ENCODE measurements at places on chromosomes 6 and 20.

DNA sequence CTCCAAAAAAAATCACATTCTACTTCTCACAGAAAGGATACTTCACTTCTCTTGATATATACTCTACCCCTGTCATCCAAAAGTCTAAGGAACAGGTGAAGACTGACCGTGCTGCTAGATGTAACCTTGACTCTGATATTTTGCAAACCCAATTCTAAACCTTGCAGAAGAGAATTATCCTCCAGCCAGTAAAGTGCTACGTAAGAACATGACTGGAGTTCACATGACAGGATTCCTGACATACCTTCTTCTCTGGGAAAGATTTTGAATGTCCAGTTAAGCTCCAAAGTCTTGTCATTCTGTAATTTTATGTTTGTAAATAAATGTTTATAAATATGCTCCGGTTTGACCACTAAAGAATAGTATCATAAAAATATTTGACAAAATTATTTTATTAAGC is 35.8 kb downstream of the BTBD9 start:
- DNase-seq, result peak; percentile 5

DNA sequence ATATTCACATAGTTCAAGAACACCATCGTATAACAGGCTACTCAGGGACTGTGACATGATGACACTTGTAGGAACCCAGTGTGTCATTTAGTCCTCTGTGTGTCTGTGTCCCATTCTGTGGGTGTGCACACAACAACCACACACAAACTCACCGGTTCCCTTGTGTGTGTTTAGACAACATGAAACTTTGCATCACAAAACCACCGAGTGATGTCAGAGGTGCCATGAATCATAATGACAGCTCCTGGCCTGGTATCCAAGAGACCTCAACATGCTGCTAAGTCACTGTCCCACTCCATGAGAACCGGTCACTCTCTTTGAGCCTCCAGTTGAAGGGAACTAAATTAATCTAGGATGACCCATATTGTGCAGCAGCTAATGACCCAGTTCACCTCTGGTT is 421.3 kb downstream of the PREX1 start:
- DNase-seq, result no peak

GRCh38 chr6:142570221-142570671 is 268.4 kb downstream of the ADGRG6 start:
- no peak for DNase-seq

- no peak for DNase-seq
Observed at GRCh38 chr6:80029470-80029869, 25.0 kb downstream of the TTK start.

GRCh38 chr20:1663917-1664316 is 6.3 kb upstream of the SIRPG start:
- no peak for DNase-seq

DNA sequence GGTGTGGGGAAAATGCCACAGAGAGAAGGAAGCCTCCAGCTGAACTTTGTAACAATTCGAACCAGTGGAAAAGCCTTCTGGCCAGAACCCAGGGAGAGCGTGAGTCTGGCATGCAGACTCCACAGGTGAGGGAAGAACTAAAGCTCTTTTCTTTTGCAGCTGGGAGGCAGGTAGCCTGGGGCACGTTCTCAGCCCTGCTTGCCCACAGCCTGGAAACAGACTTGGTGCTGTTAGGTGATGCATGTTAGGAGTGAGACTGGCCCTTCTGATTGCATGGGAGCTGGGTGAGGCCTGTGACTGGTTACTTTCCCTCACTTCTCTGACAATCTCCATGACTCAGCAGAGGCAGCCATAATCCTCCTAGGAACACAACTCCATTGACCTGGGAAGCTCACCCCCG is 34.2 kb downstream of the PROKR2 start:
- DNase-seq, result no peak

GRCh38 chr6:147689398-147689797 is 180.9 kb downstream of the SAMD5 start:
- no peak for DNase-seq

DNA sequence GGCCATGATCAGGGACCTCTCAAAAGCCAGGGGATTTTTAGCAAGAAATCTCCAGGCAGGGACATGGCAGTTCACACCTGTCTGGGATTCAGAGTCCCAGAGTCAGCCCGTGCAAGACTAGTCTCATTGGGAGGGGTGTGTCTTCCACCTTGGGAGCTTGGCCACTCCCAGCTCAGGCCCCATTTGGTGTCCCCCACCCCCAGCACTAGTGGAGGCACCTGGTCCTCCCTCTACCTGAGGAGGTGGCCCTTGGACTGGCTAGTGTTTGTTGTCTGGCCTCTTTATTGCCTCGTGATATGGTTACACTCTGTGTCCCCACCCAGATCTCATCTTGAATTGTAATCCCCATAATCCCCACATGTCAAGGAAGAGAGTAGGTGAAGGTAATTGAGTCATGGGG is 140.8 kb upstream of the PHACTR3 start:
- no peak for DNase-seq

DNA sequence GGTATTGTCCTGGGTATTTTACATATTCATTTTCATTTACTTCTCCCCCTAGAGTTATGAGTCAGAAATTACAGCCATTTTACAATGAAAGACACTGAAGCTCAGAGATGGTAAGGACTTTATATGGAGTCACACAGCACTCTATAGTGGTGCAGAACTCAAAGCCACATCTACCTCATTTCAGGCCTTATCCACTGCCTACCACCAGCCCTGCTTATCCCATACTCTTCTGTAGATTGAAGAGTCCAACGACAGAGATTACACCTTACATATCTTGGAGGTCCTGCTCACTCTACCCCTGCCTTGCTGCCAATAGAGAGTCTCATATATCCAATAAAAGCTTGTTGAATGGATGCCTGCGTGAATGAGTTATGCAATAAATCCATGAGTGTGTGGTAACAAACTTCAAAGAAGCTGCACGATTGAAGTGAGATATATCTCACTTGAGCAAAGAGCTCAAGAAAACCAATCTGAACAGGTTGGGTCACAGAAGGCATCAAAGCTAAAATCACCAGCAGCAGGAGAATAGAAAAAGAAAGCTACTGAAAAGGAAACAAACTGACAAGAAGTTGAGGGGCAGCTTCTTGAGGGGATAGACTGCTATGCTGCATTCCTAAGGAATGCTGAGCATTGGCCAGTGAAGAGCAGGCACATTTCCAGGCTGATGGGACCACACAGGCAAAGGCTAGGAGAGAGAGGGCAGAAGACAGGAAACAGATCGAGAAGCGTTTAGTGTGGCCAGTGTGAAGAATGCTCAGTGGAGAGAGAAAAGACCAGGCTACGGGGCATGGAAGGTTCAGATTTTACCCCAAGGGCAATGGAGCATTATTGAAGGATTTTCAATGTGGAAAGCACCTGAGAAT is 585.6 kb downstream of the DHX35 start:
- DNase-seq, result no peak

GRCh38 chr20:31923388-31924331 is 28.2 kb downstream of the PDRG1 start:
- DNase-seq, result no peak

- no peak for DNase-seq
Observed at GRCh38 chr20:22675341-22675740, 91.0 kb upstream of the FOXA2 start.

DNA sequence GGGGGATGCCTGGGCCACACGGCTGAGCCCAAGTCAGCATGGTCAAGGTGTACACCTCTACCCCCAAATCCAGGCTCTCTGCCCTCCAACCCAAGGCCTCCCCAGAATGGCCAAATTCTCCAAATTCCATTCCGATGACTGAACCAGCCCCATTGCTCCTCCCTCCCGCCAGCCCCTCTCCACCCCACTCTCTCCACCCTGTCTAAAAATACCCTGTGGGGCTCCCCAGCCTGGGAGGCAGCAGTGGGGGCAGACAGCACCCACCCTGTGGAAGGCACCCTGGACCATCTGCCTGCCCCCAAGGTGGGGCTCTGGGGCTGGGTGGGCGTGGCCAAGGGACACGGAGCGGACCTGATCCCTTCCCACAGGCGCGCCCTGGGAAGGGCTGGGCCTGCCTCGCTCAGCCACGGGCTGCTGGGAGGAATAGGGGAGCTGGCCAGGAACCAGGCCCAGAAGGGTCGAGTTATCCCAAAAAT is 11.4 kb downstream of the TEAD3 start:
- no peak for DNase-seq

DNA sequence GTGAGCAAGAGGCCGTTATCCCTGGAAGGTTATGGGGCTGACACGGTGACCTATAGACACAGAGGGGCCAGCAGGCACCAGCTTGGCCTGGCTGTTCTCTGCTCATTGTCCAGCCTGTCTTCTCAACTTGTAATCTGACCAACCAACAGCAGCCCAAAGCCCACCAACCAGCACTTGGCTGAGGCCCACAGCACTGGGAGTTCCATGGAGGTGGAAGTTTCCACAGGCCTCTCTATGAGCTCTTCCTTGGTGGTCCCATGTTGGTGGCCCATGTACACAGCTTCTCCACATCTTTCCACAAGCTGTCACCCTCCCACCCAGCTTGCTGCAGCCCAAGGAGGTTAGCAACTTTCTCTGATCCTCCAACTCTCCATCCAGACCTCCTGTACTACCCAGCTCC is 56.2 kb upstream of the KLHL31 start:
- DNase-seq, result no peak

DNA sequence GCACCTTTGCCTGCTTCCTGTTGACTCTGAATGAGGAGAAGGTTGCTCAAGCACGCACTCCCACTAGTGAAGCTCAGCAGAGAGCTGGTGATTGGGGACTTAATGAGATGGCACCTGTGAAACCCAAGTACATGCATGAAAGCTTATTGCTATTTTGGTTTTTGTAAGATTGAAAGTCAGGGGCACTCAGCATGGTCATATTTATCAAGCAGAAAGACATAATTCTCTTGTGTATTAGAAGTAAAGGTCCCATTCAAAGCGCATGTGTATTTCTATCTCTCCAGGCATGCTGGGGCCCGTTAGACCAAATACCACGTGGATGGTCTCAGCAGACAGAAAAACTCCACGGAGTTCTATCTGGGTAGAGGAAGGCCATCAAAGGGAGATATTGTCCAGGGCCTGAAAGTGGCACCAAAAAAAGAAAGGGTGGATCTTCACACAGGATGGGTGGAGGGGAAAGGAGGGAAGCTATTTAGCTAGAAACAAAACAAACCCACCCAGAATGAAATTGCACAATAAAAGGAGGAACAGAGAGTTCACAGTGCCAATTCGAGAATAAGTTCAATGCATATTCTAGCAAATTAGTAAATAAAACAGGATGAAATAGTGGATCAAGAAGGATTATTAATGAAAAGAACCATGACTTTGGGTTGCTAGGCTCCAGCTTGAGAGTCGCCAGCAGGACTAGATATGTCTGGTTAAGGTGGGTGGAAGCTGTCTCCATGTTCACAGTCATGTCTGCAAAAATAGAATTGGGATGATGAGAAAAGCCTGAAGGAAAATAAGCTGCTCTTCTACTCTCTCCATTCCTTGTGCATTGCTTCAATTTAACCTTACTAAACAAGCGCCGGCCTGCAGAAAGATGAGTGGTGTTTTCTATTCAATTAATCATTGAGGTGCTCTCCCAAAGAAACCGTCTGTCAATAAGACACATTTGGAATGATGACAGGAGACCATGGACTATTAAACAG is 224.9 kb upstream of the DTNBP1 start:
- no peak for DNase-seq

GRCh38 chr6:5778317-5778857 is 228.3 kb downstream of the NRN1 start:
- no peak for DNase-seq

DNA sequence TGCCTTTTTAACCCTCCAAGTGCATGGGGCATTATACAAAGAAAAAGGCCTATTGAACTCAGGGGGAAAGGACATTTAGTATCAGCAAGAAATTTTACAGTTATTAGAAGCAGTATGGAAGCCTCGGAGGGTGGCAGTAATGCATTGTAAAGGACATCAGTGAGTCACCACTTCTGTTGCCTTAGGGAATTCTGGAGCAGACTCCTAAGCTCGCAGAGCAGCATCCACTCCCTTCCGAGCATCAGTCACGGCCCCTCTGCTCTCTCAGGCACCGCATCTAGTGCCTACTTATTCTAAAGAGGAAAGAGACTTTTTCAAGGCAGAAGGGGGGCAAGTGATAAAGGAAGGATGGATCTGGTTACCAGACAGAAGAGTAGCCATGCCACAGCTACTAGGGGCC is 296.5 kb downstream of the RNGTT start:
- no peak for DNase-seq

GRCh38 chr6:164206807-164207423 is 792.4 kb downstream of the QKI start:
- no peak for DNase-seq

- DNase-seq, result no peak
Observed at GRCh38 chr20:33255005-33255404, 19.2 kb downstream of the BPIFA1 start.

DNA sequence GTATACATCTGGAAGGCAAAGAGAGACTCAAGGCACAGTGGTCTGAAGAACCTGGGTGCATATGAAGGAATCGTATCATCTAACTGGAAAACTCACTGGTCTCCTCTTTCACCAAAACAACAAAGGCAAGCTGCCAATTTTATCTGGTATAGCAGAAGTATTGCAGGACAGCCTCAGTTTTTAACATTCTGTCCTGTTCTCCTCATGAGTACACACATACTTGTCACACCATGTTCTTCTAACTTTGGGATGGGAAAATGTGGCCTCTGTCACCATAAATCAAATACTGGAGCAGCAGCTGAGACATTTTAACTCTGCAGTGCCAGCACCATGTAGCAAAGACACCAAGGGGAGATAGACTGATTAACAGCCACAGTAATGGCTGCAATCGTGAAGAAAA is 199.1 kb upstream of the CNR1 start:
- DNase-seq, result peak; percentile 69

DNA sequence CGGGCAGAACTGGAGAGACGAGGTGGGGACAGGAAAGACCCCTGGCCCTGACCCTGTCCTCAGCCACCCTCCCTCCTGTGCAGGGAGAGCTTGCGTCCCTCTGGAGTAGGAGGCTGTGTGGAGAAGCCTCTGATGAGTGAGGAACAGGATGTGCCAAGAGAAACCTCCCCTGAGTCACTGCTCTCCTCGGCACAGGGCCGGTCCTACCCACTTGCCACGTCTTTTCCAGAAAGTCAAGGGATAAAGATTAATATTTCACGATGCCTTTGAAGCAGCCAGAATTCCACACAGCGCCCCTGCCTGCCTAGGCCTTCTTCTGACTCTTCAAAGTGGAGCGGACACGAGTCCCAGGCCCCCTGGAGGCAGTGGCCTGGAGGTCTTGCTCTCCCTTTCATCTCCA is 34.9 kb upstream of the THBS2 start:
- peak; percentile 60 for DNase-seq

GRCh38 chr6:168206661-168207274 is 112.8 kb downstream of the DACT2 start:
- no peak for DNase-seq

GRCh38 chr6:21665110-21665391 is 71.5 kb downstream of the SOX4 start:
- no peak for DNase-seq

DNA sequence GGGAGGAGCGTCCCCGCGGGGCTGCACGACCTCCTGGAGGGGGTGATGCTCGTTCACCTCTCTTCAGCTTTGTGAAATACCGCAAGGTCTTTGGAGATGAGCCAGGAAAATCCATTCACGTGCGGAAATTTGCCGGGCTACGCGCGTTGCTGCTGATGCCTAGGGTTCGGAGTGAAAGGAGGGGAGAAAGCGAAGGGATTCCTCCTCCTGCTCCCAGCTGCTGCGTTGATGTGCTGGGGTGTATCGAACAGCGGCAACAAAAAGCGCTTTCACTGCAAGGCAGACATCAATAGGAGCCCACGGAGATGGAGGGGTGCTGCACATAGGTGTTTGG is 391 bp upstream of the B3GAT2 start:
- no peak for DNase-seq

- peak; percentile 22 for DNase-seq
Observed at GRCh38 chr20:37726971-37727956, 33.4 kb downstream of the CTNNBL1 start.

- DNase-seq, result no peak
Observed at GRCh38 chr6:152372945-152373344, 264.2 kb downstream of the SYNE1 start.

GRCh38 chr20:37526839-37527637 is 638 bp downstream of the BLCAP start:
- peak; percentile 23 for DNase-seq

All from fibroblast of gingiva (primary cell).